Ammon's horn (tissue), 1 donor: ENCODE measurements at places on chromosomes 2 and 18.
A peak's percentile ranks its signal among the peaks of the same experiment; 100 is the strongest.

- DNase-seq = no peak
Observed at GRCh38 chr18:62977512-62977911, 262.2 kb downstream of the PHLPP1 start.

GRCh38 chr2:224650815-224651439, 65.2 kb downstream of the CCDC195 start:
- peak; percentile 75 for DNase-seq

GRCh38 chr2:159297042-159297707, 10.7 kb upstream of the WDSUB1 start:
- DNase-seq = no peak

- no peak for DNase-seq
Observed at GRCh38 chr2:31828891-31829290, 181.9 kb downstream of the MEMO1 start.

DNA sequence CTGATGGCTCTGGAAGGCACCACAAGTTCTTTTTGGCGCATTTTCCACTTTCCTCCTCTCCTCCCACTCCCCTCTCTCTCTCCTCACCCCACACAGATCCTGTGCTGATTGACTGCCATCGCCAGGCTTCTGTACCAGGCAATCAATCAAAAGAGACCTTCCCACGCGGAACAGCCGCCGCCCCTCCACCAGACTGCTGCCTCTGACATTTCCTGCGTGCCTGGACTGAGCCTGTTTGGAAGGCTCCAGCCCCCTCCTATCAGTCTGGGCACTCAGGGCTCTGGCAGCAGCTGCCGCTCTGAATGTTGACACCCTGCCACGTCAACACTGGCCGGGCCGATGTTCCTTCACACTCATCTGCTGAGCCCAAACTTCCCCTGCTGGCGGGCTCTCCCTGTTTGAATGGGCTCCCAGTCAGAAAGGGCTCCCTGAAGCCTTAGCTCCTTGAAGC, 467.7 kb downstream of the EPHA4 start:
- DNase-seq = peak; percentile 77

- no peak for DNase-seq
Observed at GRCh38 chr2:20590704-20591515, 60.0 kb downstream of the HS1BP3 start.

- DNase-seq = no peak
Observed at GRCh38 chr2:204791230-204791629, 246.0 kb downstream of the PARD3B start.

GRCh38 chr2:241268716-241269445, 46.6 kb downstream of the HDLBP start:
- no peak for DNase-seq

DNA sequence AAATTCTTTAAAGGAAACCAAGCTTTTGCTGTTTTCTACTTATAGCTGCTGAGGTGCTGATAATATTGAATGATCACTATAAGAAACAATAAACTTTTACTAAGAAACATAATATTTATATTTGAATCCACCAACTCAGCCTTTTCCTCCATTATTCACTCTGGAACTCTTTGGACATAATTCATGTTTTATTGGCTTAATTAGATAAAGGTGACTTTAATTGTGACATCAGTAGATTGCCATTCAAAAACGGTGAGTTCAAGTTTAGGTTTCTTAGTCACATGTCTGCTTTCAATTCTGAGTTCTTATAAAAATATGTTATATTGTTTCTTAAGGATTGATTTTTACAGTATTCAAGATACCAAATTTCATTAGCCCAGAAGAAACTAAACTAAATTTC, 24.0 kb downstream of the CCDC85A start:
- no peak for DNase-seq

- DNase-seq = no peak
Observed at GRCh38 chr18:61554117-61554776, 221.0 kb downstream of the CDH20 start.

DNA sequence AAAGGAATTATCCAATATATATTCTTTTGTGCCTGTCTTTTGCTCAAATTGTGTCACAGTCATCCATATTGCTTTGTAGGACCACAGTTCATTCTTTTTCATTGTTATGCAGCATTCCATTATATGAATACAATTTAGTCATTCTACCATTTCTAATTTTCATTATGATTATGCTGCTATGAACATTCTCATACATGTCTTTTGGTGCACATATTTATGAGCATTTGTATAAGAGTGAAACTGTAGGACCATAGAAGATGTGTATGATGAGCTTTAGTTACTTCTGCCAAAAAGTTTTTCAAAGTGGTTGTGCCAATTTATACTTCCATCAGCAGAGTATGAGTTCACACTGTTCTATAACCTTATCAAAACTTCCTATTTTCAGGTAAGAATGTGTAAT, 7.7 kb downstream of the IER3IP1 start:
- no peak for DNase-seq

DNA sequence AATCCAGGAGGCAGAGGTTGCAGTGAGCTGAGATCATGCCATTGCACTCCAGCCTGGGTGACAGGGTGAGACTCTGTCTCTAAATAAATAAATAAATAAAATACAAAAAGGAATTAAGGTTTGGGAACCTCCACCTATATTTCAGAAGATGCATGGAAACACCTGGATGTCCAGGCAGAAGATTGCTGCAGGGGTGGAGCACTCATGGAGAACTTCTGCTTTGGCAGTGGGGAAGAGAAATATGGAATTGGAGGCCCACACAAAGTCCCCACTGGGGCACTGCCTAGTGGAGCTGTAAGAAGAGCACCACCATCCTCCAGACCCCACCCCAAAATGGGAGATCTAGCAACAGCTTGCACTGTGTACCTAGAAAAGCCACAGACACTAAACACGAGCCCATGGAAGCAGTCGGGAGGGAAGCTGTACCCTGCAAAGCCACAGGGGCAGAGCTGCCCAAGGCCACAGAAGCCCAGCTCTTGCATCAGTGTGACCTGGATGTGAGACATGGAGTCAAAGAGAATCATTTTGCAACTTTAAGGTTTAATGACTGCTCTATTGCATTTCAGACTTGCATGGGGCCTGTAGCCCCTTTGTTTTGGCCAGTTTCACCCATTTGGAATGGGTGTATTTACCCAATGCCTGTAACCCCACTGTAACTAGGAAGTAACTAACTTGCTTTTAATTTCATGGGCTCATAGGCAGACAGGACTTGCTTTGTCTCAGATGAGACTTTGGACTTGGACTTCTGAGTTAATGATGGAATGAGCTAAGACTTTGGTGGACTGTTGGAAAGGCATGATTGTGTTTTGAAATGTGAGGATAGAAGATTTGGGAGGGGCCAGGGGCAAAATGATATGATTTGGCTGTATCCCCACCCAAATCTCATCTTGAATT, 265.3 kb downstream of the ZEB2 start:
- DNase-seq = no peak

DNA sequence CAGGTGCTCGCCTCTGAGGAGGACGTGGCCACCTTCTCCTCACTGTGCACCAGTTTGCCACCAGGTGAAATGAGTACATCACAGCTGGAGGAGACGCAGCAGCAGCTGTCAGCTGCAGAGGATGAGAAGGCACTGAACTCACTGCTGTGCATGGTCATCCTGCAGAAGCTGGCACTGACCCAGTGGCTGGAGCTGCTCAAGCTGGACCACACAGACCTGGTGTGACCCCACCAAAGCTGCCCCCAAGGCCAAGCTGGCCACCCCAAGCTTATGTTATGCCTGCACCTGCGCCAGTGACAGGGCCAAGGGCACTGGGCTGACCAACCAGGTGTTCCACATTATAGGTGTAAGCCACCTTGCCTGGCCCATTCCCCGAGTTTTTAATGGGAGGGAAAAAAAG, 19.3 kb downstream of the CLK1 start:
- DNase-seq = no peak

DNA sequence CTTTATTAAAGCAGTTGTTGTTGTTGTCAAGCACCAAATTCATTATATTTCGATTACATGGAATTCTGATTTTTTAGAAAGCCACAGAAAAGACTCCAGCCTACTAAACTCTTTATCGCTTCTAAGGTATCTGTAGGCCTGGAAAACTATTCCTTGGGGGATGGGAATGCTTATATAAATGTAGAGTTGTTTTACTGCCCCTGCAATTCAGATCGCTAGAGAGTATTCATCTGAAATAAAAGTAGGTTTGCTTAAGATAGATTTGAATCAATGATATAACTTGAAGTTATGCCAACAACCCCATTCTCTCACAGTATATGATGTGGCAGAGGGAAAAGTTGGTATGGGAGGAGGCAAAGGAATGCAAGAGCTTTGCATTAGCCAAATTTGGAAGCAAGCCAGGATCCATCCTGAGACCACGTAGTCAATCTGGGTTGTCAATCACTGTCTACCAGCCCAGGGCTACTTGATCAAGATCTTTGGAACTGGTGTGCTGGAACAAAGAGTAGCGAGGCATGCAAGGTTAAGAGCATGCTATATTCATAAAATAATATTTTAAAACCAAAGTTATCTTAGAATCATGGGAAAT, 95.9 kb downstream of the LYPD6B start:
- DNase-seq = no peak

DNA sequence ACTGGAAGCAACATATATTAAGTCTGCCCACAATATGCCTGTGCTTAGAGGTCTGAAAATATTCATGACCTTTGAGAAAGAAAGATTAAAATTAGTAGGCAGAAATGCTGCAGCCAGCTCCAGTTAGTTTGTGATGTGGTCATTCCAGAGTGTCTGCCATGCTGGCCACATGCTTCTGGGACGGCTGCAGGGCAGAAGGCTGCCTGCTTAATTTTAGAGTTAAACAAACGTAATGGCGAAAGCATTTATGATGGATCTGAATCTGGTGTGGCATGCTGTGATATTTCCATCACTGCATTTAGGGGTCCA, 95.4 kb downstream of the FHOD3 start:
- DNase-seq = no peak

DNA sequence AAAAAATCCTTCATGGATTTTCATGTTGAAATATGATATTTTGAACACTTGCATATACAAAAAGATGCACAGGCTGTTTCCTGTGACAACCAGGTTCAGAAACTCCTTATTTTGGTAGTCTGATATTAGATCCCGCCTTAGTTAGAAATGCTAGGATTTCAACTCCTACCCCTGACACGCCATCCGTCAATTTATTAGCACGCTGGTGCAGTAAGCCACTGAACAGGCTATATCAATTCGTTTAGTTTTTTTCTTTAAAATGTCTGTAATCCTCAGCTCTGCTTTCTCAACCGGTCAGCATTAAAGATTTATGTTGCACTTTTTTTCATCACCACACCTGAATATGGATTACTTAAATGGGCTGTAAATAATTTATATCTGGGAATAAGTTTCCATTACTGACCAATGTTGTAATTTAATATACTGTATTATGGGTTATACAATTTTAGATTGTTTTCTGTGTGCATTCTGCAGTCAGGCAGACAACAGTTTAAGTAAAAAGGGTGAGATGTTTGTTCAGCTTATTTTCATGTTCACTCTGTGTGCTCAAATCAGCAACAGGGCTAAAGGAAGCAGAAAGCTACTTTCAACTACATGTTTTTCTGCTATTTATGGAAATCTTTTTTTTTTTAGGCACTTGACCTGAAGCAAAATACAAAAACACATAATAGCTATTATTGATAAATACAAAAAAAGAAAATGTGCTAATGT, 227.7 kb downstream of the ARHGAP15 start:
- DNase-seq = no peak

GRCh38 chr2:71235930-71236587, 9.2 kb upstream of the PAIP2B start:
- DNase-seq = no peak

DNA sequence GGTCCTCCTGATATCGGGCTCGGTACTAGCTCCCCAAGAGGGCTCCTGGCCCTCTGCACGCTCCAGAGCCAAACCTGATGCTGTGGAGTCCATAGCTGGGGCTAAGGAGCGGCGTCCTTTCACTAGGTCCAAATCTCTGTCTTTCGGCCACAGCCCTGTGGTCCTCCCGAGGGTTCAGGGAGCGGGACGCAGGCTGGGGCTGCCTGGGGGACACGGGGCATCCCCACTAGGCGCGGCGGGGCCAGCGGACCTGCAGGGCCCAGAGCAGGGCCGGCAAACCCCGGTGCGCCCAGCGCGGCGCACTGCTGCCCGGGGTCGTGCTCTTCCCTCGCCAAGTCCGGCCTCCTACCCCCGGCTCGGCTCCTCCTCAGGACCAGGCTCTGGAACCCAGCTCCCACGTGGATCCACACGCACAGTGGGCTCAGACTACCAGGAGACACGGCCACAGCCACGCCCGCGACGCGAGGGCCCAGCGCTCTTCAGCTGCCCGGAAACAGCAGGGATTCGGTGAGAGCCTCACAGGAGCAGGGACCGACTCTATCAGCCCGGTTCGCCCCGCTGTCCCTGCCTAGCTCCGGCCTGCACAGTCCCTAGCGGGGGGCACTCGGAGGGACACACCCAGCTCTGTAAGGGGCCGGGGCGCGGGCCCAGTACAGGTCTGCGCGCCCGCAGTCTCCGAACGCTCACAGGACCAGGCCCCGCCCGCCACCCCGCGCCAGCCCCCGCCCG, 593 bp downstream of the ZNF514 start:
- peak; percentile 64 for DNase-seq

DNA sequence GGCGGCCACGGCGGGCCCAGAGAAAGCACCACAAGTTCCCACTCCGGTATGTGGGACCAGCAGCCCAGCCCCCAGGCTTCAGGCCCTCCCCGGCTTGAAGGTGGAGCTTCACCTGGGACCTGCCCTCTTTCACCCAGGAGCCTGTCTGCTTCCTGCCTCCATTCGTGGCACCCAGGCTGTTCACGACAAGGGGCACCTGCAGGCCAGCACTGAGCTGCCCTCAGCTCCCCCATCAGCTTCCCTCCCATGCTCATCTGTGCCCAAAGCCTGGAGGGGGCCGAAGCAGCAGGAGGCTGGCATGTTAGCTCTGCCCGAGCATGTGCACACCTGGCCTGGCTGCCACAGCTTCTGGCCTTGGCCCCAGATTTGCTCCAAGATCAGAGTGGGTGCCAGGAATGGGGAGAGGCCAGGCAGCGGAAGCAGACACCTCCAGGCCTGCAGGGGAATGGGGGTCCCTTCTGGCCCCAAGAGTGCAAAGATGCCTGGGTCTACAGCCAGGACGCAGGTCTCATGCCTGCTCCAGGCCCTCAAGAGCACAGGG, 312.4 kb upstream of the SYT4 start:
- DNase-seq = no peak

DNA sequence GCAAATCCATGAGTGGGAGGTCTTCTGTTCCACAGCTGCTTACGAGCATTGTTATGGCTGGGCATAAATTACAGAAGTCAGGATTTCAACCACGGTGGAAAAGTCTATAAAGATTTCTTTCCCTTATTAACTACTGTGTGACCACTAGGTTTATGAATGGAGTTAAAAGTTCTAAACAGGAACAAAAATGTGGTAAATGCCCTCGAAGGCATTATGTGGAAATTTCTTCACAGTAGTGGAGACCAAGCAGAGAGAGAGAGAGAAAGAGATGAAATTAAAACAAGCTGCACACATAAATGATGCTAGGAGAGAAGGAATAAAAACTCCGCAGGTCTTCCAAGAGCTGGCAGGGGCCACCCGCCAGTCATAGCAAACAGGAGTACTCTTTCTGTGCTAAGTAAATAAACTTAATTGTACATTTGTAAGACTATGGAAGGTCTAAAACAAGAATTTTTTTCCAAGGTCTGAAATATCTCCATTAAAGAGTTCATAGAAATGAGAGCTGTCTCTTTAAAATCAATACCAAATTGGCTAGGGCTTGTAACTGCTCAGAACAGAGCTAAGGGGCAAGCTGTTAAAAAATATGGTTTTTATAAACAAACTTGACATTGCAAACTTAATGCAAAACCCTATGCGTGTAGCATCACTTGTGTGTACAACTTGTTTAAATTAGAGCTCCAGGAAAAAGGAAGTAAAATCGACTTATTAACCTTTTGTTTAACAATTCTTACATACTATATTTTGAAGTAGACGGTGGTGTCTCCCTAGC, 438.2 kb downstream of the MEIS1 start:
- DNase-seq = no peak
